ENCODE measurements at places on chromosomes 2 and 18.

- DNase-seq, result no peak
Observed at GRCh38 chr18:11529081-11529480, 80.3 kb upstream of the SLC35G4 start.

GRCh38 chr2:8039732-8040131, 642.1 kb upstream of the ID2 start:
- no peak for DNase-seq

GRCh38 chr2:195601361-195601760, 55.7 kb upstream of the SLC39A10 start:
- DNase-seq, result no peak

- no peak for DNase-seq
Observed at GRCh38 chr2:202612145-202612544, 22.6 kb upstream of the FAM117B start.

GRCh38 chr2:119808516-119809147, 48.9 kb downstream of the PTPN4 start:
- DNase-seq, result no peak

- DNase-seq, result no peak
Observed at GRCh38 chr2:55839182-55839819, 84.3 kb downstream of the EFEMP1 start.

DNA sequence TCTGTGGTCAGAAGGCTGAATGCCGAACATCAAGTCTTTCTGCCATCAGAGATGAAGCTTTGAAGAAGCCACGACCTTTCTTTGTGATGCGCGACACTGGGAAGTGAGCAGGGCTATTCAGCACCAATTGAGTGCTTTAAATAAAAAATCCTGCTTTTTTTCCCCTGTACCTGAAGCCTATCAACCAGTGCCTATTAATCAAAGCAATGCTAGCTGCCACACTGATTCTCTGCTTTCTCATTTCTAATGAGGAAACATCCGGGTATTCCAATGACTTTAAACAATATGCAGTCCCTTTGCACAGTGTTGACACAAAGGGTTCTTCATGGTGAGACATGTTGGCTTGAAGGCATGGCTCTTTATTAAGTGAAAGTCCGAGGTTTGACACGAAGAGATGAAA, 88.0 kb downstream of the GALR1 start:
- DNase-seq, result no peak

DNA sequence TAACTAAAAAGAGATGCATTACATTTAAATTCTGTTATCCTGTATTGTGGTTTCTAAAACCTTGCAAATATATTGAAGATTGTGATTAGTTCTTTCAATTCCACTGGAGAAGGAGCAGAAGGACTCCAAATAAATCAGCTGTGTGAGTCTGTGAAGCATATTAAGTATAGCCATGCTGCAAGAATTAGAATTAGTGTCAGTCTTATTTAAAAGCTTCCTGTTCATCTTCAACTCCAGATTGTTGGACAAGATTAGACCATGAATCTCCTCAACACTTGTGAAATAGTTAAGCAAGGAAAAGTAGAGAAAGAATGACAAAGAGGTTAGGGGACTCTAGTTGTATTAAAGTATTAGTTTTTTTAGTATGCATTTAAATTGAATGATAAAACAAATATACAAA, 92.5 kb upstream of the LRP1B start:
- DNase-seq, result no peak

GRCh38 chr2:16682431-16683118, 16.9 kb upstream of the CYRIA start:
- no peak for DNase-seq

DNA sequence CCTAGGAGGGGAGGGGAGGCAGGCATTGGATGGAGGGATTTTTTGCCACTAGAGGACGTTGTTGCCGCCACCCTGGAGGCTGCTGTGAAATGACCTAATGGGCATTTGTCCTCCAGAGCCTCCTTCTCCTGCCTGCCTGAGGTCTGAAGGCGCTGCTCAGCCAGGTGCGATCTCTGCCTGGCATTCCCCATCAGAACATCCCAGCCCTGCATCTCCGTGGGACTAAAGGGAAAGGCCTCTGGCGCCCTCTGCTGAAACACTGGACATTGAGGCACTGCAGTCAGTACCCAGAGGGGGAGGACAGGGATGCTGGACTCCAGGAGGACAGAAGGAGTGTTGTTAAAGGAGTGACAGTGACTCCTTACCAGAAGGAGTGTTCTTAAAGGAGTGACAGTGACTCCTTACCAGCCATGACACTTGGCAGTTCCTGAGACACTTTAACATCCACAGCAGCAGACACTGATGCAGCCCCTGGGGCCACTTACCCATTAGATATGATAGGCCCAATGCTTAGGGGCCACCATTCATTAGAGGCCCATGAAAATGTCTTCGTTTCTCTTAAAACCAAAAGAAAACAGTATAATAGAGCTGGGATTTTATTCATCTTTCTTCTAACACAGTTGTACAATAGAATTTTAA, 17.0 kb downstream of the THNSL2 start:
- DNase-seq, result peak; percentile 61

GRCh38 chr18:3689986-3690763, 240.2 kb downstream of the TGIF1 start:
- DNase-seq, result no peak

GRCh38 chr2:111958901-111959300, 60.5 kb downstream of the MERTK start:
- DNase-seq, result no peak

- no peak for DNase-seq
Observed at GRCh38 chr2:23093513-23093912, 291.5 kb upstream of the KLHL29 start.

DNA sequence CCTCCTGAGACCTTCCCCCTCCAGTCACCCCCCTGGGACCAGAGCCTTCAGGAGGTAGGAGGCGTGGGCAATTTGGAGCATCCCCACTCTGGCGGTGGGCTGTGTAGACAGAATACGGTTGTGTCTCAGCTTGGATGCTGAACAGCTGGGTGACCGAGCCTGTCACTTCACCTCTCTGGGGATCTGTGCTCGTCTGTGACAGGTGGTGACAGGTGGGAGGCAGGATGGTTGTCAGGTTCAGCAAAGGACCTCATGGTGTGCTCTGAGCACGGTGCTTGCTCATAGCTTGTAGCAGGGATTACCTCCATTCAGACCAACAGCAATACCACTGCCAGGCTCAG, 186.5 kb upstream of the HS6ST1 start:
- no peak for DNase-seq

DNA sequence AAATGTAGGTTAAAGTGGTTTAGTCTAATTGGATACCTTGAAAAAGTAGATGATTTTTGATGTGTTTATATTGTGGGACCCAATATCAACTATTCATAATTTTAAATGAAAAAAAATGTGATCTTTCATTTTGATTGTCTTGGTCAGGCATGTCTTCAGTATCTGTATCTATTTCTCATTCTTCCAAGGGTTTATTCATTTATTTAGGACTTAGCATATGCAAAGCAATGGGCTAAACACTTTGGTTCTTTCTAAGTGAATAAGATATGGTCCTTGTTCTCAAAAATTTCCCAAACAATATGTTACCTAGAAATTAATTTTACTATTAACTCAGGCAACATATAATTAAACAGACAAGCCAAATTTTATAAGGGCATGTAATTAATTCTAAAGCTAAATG, 49.1 kb downstream of the CSRNP3 start:
- DNase-seq, result no peak

GRCh38 chr2:238574490-238575271, 148.0 kb downstream of the ASB1 start:
- no peak for DNase-seq

DNA sequence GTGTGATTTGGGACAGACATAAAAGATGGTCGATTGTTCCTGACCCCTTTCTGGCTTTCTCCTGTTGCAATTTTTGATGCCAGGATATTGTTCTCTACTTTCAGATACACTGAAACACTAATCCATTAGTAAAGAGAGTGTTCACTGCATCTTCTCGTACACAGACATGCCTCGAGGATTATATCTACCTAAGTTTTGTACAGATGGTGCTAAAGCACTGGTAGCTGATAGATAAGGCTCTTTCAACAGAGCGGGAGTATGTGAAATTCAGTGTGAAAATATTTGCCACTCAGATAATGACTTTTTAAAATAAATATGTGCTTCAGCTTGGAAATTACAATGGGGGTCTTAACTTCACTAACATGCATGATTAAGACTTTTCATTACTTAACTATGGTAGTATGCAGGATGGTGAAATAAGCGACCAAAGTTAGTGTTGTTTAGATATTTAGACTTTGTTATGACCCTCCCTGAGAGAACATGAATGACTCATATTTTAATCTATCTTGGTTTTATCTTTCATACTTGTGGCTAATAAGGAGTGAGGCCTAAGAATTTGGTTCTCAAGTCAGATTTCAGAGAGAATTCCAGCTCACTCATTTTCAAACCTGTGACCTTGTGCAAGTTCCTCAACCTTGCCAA, 474.9 kb downstream of the NRXN1 start:
- no peak for DNase-seq

- DNase-seq, result no peak
Observed at GRCh38 chr2:45445037-45445436, 166.0 kb downstream of the SRBD1 start.

GRCh38 chr2:47488870-47489584, 86.1 kb downstream of the MSH2 start:
- no peak for DNase-seq

GRCh38 chr2:143261986-143262385, 132.8 kb downstream of the ARHGAP15 start:
- peak; percentile 77 for DNase-seq

- DNase-seq, result no peak
Observed at GRCh38 chr2:107721586-107721985, 105.1 kb upstream of the RGPD4 start.

- no peak for DNase-seq
Observed at GRCh38 chr2:227163485-227163997, 464 bp downstream of the COL4A4 start.

DNA sequence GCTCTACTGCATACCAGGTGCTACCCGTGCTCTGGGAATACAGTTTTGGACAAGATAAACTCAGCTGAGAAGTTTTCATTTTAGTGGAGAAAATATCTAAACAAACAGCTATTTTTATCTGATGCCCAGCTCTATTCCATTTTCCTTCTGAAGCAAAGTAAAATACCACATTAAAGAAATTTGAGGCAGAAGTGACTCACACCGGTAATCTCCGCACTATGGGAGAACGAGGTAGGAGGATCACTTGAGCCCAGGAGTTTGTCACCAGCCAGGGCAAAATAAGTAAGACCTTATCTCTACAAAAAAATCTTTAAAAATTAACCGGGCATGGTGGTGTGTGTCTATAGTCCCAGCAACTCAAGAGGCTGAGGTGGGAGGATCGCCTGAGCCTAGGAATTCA, 416.2 kb upstream of the LYPD1 start:
- no peak for DNase-seq

DNA sequence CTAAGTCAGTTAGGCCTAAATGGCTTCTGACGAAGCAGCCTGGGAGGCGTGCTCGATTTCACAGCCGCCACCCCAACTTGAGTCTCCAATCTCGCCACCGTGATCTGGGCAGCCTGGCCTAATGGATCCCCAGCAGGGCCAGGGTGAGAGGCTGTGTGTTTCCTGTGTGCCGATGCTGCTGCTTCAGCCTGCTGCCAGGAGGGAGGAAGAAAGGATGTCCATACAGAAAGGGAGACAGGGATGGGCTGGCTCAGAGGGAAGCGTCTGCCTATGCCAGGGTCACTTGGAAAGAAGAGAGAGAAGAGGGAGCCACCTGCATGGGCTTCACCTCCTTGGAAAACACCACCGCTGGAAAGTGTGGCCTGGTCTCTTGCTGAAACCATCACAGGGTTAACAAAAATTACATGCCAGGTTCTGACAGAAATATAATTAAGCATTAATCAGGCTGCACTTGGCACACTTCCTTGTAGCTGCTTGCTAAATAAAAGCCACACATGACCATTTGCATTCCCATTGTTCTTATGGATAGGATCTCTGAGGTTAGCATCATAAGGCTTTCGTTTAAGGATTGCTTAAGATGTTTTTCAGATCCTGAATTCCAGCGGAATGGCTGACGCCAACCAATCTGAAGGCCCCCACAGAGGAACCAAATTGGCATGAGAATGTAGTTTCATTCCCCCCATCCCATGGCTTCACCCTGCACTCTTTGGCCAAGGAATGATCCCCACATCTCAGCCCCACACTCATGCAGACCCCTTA, 108.8 kb upstream of the SLC1A4 start:
- DNase-seq, result no peak

DNA sequence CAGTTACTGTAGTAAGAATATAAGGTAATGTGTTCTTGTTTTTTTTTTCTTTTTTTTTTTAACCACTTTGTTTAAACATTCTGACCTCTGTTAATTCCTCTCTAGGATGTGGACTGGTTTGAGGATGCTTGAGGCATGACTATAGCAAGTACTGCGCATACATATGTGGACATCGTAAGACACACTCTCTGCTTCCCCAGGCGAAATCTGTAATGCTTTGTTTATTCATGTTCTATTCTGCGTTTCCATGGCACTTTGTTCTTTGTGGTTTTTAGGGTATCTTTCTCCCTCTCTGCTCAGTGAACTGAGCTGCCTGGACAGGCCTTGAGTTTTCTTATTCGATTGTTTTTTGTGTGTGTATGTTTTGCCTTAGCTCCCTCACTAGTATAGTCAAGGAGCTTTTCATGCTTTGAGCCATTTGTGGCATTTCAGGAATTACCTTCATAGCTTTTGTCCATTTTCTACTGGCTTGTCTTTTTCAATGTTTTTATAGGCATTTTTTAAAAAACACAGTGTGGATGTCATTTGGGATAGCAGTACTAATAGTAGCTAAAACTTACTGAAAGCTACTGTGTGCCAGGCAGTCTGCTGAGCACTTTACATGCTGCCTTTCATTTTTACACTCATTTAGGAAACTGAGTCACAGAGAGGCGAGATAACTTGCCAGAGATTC, 1.9 kb upstream of the SH3BP4 start:
- no peak for DNase-seq

DNA sequence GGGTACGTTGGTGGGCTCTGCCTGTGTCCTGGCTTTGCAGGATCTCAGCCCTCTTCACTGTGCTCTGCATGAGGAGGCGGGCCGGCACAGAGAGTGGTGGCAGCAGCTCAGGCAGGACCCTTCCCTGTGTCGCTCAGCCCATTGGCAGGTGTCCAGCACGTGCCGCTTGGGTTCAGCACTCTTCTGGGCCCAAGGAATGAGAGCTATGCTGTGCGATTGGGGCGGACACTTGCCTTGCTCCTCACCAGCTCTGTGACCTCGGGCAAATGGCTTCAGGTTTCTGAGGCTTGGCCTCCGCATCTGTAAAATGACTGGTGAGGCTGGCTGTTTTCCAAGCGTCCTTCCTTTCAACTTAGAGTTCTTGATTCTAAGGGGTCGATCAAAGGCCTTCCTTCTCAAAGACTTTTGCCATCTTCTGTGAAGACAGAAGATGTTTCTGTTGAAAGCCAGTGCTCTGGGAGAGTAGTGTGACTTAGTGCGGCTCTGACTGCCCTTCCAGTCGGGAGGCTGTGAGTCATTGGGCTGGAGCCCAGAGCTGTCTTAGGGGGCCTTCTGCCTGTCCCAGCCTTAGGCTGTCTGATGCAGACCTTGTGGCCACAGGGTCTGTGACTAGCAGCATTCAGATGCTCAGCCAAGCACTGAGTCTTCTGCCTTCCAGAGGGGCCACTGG, 35.6 kb downstream of the GLI2 start:
- DNase-seq, result no peak

GRCh38 chr2:20015482-20016083, 3.1 kb upstream of the MATN3 start:
- peak; percentile 61 for DNase-seq

GRCh38 chr18:25614168-25614567, 262.2 kb upstream of the ZNF521 start:
- DNase-seq, result no peak

GRCh38 chr18:50114448-50114847, 80.5 kb downstream of the MYO5B start:
- no peak for DNase-seq

GRCh38 chr2:4670331-4670730, 967.0 kb downstream of the DCDC2C start:
- DNase-seq, result no peak
